GM19239 (cell line): ENCODE measurements at places on chromosomes 3 and 15.
A peak's percentile ranks its signal among the peaks of the same experiment; 100 is the strongest.

DNA sequence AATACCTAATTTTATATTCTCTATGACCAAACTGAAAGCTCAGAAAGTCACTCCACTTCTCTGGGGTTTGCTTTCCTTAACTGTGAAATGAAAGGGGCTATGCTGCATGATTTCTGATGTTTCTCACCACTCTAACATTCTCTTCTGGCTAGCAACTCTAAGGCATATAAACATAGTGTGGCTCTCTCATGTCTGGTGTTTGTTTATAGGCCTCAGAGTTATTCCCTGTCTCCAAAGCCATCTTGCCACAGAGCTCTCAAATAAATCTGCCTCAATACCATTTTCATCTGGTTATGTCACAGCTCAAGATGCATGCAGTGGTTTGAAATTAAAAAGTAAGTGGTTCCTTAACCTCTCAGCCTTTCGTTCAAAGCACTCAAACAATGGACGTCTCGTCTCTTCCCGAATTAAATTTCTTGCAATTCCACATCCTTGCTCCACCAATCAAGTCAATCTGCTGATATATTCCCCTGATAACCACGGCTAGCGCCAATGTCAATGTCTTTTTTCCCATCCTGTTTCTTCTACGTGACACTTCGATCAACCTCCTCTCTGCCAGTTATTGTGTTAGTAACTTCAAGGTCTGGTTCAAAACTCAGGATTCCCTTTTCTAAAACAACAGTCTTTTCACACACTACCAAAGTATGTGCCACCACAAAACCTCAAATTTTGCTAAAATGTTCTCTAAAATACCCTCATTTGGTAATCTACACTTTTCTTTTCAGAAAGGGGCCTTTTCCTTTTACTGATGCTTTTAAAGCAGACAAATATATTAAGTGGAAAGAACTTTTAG lies 16.0 kb downstream of the TOMM70 start:
- DNase-seq, result no peak

GRCh38 chr3:9769012-9769411 lies 735 bp downstream of the CAMK1 start:
- DNase-seq, result no peak

DNA sequence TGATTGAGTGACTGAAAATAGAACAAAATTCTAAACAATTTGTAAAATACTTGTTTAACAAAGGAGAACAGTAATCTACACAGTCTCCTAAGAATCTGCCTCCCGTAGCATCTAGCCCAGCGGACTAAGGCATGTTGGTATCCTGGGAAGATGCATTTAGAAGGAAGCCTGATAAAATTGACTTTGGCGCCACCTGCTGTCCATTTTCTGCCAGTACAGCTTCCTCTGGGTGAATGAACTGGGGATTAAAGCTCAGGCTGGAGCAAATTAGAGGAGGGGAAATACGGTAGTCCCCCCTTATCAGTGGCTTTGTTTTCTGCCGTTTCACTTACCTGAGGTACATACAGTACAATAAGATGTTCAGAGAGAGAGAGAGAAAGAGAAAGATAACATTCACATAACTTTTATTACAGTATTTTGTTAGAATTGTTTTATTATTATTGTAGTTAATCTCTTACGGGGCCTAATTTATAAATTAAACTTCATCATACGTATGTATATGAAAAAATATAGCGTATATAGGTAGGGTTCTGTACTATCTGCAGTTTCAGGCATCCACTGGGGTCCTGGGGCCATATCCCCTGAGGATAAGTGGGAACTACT lies 191.6 kb downstream of the GAP43 start:
- DNase-seq, result peak; percentile 41

DNA sequence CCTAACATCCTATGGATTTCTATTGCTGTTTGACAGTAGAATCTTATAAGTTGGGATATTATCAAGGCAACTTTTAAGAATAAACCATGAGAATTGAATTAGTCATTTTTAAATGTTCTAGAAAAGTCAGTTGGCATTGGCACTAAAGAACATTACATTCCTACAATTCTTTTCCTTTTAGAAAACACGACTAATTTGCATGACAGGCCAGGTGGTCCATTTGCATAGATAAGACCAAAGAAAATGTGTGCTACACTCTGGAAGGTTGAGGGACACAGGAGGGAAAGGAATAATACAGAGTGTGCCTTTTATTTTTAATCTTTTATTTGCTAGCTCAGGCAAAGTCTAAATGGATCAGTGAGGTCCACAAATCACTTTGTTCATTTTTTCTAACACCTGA lies 962.3 kb downstream of the EPHA3 start:
- no peak for DNase-seq

GRCh38 chr3:184777566-184778356 lies 34.2 kb upstream of the VPS8 start:
- peak; percentile 90 for DNase-seq

DNA sequence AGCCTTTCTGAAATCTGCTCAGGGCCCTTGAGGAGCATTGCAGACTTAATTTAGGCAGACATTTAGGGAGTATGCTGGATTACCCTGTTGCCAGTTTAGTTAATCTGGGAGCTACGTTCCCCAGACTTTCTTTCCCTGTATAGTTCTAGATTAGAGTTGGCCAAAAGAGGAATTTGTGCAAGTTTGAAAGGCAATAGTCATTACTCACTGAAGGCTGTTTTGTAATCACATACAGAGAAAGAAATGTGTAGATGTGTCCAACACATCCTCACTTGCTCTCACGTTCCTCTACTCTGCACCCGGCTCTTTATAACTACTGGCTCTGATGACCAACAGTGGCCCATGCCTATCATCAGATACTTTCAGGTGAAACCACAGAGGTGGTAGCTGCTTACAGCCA lies 24.2 kb downstream of the MASP1 start:
- no peak for DNase-seq

DNA sequence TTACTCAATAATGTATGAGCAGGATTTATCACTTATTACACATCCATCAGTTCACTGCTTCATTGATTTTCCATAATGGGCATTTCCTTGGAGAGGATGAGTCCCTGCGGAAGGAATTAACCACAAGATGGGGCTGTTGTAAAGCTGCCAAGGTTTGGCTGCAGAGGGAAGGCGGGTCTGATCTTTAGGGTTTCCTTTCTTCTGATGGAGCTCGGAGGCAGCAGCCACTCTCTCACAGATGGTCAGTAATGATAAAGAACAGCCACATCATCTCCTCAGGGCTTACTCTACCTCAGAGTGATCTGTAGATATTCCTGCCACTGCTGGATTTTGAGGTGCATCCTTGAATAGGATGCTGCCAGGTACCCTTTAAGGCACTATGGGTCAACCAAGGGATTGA lies 115.2 kb downstream of the USP13 start:
- no peak for DNase-seq

DNA sequence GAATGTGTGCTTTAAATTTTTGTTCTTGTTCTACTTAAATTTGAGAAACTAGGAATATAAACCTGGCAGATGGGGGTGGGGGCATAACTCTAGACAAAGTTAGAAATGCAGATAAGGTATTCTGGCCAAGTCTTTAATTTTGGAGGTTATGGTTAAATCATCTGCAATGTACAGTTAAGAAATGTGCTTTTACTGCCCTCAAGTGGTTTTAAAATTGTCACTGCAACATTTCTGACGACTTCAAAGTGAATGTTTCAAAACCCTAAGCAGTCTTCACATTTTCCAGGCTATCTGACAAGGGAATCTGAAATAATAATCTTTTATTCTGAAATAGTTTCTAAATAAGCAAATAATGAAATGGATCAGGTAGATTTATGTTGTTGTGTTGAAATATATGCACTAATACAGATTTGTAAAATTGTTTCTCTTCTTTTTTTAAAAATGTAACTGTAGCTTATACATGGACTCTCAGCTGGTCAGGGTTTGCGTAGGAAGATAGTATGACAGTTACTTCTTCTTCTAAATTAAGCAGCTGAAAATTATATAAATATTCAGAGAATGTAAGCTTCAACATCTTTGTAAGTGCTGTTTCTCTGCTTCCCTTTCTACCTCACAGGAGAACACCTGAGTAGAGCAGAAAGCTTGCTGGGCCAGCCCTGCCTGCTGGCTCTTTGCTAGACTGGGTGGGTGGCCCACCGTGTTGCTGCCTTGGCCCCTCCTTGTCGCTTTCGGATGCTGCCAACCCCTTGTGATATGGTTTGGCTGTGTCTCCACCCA lies 45.0 kb downstream of the SUCNR1 start:
- no peak for DNase-seq

DNA sequence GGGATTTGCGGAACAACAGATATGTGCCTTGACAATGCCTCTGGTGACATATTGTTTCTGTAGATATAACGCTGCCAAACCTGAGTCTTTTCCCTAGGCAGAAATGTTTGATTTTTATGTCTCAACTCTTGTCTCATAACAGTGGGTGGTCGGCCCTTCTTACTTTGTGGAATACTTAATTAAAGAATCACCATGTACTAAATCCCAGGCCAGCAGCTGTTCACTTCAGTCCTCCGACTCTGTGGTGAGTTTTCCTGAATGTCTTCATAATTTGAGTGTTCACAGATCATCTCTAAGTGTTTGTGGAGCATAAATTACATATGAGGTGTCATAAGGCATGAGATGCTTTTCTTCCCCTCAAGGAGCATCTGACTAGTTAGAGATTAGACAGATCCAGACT lies 5.9 kb downstream of the FETUB start:
- DNase-seq, result no peak

GRCh38 chr3:115999001-115999585 lies 375.8 kb downstream of the GAP43 start:
- DNase-seq, result no peak

DNA sequence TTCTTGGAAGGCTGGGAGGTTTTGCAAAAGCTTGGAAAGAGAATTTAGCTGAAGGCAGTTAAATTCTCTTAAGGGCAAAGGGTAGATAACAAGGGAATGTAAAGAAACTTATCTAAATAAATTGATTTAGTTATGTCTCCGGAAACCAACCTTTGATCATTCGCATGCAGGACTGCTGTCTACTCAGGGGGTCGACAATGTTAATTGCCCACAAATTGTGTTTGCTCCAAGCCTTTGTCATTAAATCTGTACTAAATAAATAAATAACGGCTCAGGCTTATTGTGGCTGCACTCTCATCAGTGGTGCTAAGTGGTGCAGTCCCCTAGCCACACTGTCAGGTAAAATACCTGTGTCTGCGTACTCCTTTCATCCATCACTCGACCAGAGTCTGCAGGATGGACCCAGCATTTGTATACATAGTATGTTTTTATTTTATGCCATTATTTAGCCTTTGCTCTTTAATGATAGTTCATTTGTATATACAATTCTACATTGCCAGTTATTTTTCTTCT lies 497.4 kb upstream of the RASGRP1 start:
- no peak for DNase-seq

DNA sequence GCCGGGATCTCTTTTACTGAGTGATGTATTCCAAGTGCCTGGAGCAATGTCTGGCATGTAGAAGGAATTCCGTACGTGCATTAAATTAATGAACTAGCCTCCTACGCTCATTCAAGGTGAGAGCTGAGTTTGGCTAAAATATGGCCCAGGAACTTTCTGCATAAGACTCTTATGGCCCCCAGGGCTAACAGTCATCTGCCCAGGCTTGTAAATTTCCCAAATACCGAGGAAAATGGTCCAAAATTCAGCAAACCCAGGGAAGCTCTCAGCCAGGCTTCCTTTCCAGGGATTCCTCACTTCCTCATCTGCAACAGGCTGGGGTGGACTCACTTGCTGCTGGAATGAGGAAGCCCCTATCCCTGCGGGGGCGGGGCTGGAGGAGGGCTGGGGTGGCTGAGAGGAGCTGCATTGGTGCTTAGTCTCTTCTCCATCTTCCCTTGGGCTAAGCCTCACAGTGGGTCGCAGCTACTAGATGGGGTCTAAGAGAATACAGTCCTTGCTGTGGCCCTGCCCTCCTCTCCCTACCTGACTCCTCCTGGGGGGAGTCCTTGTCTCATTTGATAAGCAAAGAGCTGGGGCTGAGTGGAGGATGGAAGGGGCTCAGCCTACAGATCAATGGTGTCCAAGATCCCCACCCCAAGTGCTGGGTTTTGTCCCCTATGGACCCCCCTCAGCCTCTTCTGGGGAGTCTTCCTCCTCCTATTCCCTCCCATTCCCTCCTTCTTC lies 28.5 kb upstream of the APOD start:
- DNase-seq, result no peak

GRCh38 chr15:72535911-72536310 lies 61.8 kb downstream of the ARIH1 start:
- no peak for DNase-seq

DNA sequence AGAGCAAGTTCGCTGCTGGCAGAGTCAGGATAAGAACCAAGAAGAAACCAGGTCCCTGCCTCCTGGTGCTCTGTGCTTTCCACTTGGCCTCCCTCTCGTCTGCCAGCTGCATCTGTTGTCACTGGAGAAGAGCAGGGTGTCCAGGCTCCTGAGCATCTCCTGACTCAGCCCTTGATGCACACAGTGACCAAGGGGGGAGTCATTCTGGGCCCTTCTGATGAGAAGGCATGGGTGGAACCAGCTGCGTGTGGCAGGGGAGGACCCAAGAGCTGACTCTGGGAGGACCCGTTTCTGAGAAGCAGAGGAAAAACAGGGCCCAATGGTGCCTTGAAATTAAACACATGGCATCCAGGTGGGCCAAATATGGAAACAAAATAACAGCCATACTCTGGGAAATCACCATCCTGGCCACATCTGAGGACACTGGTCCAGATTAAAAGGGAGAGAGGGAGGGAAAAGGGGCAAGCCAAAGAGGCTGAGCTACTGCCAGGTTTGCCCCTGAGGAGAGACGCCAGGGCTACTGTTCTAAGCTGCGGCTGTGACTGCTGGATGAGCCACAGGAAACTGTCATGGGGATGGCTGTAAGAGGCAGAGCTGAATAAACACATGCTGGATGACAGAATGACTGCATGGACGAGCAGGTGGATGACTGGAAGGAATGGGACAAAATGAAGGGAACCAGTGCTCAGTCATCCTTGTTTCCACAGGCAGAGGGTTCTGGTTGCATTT lies 58.1 kb upstream of the CA12 start:
- no peak for DNase-seq

GRCh38 chr3:52088445-52089367 lies 32.3 kb upstream of the DUSP7 start:
- DNase-seq, result no peak

DNA sequence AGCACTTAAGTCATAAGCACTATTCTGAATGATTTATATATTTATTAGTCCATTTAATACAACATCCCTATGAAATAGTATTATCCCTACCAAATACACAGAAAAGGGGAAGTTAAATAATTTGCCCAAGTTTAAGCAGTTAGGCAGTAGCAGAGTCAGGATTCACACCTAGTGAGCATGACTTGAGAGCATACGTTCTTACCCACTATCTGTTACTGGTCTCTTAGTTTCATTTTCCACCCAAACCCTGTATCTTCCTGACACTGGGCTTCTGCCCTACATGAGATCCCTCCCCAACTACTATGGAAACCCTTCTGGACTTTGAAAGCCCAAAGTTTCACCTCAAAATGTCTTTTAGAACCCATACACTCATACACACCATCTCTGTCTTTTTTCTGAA lies 4.4 kb upstream of the ATOSA start:
- peak; percentile 44 for DNase-seq

- no peak for DNase-seq
Observed at GRCh38 chr3:154122912-154123559, 1.8 kb downstream of the ARHGEF26 start.

GRCh38 chr3:24661175-24661584 lies 166.5 kb upstream of the THRB start:
- no peak for DNase-seq

GRCh38 chr3:14849638-14850230 lies 31.0 kb downstream of the FGD5 start:
- DNase-seq, result no peak

- no peak for DNase-seq
Observed at GRCh38 chr3:32048487-32049182, 57.8 kb upstream of the GPD1L start.
